ENCODE measurements at places on chromosomes 7 and 10.

GRCh38 chr7:54687462-54688212, 71.4 kb downstream of the SEC61G start:
- DNase-seq: no peak

DNA sequence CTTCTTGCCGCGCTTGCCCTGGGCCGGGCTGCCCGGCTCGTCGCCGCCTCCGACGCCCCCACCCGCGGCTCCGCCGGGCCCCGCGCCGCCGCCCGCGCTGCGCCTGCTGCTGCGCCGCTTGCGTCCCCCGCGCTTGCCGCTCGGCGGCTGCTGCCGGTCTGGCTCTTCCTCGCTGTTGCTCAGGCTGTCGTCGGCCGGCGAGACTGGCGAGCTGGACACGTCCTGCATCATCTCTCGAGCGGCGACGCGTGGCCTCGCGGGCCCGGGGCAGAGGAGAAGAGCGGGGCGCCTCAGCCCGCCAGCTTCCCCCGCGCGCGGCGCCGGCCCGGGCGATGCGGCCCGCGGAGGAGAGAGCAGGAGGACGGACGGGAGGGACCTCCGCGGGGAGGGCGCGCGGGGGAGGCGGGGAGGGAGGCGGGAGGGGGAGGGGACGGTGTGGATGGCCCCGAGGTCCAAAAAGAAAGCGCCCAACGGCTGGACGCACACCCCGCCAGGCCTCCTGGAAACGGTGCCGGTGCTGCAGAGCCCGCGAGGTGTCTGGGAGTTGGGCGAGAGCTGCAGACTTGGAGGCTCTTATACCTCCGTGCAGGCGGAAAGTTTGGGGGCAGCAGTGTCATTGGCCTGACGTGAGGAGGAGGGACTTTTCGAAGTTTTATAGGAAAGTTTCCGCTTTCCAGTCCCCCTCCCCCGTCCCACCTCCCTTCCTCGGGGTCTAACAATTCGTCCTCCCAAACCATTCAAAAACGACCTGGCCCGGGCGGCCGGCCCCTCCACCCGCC, at the start of gene TWIST1:
Gene TWIST1 (minus strand): TSS at position 546 of the 779 bp plus-strand sequence. CDS start 315 bp downstream, at position 231.
- peak; percentile 98 for DNase-seq

GRCh38 chr10:128078136-128078969, 47.9 kb downstream of the MKI67 start:
- DNase-seq: peak; percentile 21

- DNase-seq: no peak
These were observed 117.3 kb upstream of the PALS2 start for GRCh38 chr7:24455813-24456525.

GRCh38 chr7:158043551-158044481, 543.8 kb downstream of the PTPRN2 start:
- no peak for DNase-seq
